ENCODE measurements at places on chromosomes 5 and 9.

DNA sequence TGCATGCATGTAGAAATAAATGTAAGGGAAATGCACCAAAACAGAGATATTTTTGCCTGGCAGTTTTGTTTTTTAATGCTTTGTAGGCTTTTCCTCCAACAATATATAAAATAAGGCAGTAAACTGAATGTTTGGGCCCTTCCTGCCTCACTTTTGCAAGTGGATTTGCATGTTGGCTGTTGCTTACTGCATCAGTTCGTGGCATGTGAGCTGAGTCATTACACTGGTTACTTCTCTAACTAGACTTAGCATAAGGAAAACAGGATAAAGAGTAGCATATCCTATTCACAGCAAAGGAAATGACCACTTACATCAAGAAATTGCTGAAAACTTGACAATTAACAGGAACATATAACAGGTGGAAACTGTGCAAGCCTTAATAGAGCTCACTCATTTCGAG lies 113.4 kb downstream of the TLE1 start:
- H3K27ac ChIP-seq: no peak overlapping the region
- no peak overlapping the region for H3K4me3 ChIP-seq
- DNase-seq: no peak
- peaks cover 12% of the 10 kb centered on the region for H3K4me1 ChIP-seq

- no peak for DNase-seq
- H3K27me3 ChIP-seq: peaks cover 3% of the 10 kb centered on the region
- no peak overlapping the region for H3K27ac ChIP-seq
- H3K4me1 ChIP-seq: peaks cover 6% of the 10 kb centered on the region
These were observed 120.1 kb downstream of the SNX18 start for GRCh38 chr5:54637654-54638053.

GRCh38 chr9:129826344-129826743 lies 2.4 kb upstream of the TOR1A start:
- no peak overlapping the region for H3K4me3 ChIP-seq
- H3K4me1 ChIP-seq: peaks cover 6% of the 10 kb centered on the region
- DNase-seq: no peak
- no peak overlapping the region for H3K27ac ChIP-seq
- H3K36me3 ChIP-seq: no peaks in the 10 kb centered on the region

GRCh38 chr5:68290847-68291246 lies 75.3 kb downstream of the PIK3R1 start:
- peak overlapping the region; percentile 57 for H3K27ac ChIP-seq
- no peak for DNase-seq
- peaks cover 40% of the 10 kb centered on the region for H3K4me1 ChIP-seq
- peak overlapping the region; percentile 68 for H3K4me3 ChIP-seq
- no peaks in the 10 kb centered on the region for H3K27me3 ChIP-seq

DNA sequence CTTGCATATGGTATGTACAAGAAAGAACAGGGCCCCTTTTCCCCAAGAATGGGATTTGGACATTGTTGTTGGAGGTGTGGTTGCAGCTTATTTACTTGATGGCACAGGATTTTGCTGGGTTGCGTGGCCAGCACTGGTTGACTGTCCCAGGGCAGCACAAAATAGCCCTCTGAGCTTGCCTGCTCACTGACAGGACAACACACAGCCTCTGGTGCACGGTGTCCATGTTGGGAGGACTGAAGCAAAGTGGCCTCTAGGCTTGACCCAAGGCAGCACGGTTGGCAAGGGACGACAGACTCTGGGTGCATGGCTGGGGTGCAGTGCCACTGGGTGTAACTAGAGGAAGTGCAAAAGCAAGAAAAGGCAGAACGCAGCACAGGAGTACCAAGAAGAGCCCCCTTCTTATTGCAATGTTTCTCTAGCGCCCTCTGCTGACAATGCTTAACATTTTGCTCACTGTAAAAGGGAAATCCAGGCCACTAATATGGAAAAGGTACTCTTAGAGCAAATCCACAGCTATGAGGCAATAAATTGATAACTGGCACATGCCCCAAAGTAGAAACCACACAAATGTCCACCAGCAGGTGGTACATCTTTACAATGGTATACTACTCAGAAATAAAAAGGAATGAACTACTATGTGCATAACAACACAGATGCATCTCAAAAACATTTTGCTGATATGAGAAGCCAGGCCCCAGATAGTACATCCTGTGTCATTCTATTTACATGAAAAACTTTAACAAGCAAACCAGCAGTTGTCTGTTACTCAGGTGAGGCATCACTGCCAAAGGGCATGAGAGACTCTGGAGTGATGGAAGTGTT lies 47.4 kb upstream of the BARX1 start:
- H3K27ac ChIP-seq: no peak overlapping the region
- no peaks in the 10 kb centered on the region for H3K27me3 ChIP-seq
- DNase-seq: no peak
- H3K4me1 ChIP-seq: no peaks in the 10 kb centered on the region

GRCh38 chr9:8680157-8680556 lies 880.6 kb upstream of the DMAC1 start:
- H3K4me1 ChIP-seq: peaks cover 49% of the 10 kb centered on the region
- no peaks in the 10 kb centered on the region for H3K36me3 ChIP-seq
- no peak for DNase-seq

GRCh38 chr9:94644543-94644942 lies 5.2 kb upstream of the FBP1 start:
- H3K27ac ChIP-seq: no peak overlapping the region
- no peak overlapping the region for H3K4me3 ChIP-seq
- peaks cover 11% of the 10 kb centered on the region for H3K27me3 ChIP-seq
- peaks cover 2% of the 10 kb centered on the region for H3K4me1 ChIP-seq

DNA sequence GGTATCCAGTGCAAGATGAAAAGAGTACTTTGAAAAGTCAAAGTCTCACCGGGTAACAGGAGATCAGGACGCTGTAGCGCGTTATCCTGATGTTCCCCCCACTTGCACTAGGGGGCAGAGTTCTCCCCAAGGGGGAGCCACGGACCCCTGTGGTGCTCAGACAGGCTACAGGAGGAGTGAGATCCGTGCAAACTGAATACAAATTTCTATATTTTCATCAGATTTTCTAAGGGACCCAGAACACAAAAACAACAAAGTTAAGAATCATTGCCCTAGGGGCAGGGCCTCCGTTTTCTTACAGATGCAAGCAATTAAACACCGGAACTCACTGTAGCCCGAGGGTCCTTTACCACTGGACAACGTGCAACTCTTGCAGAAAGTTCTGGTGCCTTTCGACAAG lies 2.0 kb downstream of the MYO10 start:
- peaks cover 3% of the 10 kb centered on the region for H3K27me3 ChIP-seq
- peaks cover 17% of the 10 kb centered on the region for H3K4me1 ChIP-seq
- DNase-seq: peak; percentile 85
- peak overlapping the region; percentile 83 for H3K4me3 ChIP-seq
- no peak overlapping the region for H3K27ac ChIP-seq

- H3K4me3 ChIP-seq: no peak overlapping the region
- H3K4me1 ChIP-seq: peaks cover 5% of the 10 kb centered on the region
- H3K27me3 ChIP-seq: peaks cover 2% of the 10 kb centered on the region
- H3K27ac ChIP-seq: no peak overlapping the region
- DNase-seq: no peak
These were observed 156.4 kb upstream of the FTMT start for GRCh38 chr5:121695307-121695706.

GRCh38 chr9:119639287-119639955 lies 270.2 kb upstream of the BRINP1 start:
- H3K27me3 ChIP-seq: no peaks in the 10 kb centered on the region
- H3K4me3 ChIP-seq: no peak overlapping the region
- no peak for DNase-seq
- no peak overlapping the region for H3K27ac ChIP-seq

GRCh38 chr9:109745335-109746283 lies 34.4 kb upstream of the PALM2AKAP2 start:
- H3K4me1 ChIP-seq: peaks cover 15% of the 10 kb centered on the region
- no peaks in the 10 kb centered on the region for H3K36me3 ChIP-seq
- DNase-seq: peak; percentile 41
- no peaks in the 10 kb centered on the region for H3K27me3 ChIP-seq
- H3K4me3 ChIP-seq: peak overlapping the region; percentile 31

GRCh38 chr9:6198251-6198650 lies 17.4 kb upstream of the IL33 start:
- no peak overlapping the region for H3K27ac ChIP-seq
- H3K4me1 ChIP-seq: no peaks in the 10 kb centered on the region
- H3K36me3 ChIP-seq: no peaks in the 10 kb centered on the region
- DNase-seq: no peak
- no peaks in the 10 kb centered on the region for H3K27me3 ChIP-seq
- H3K4me3 ChIP-seq: no peak overlapping the region

DNA sequence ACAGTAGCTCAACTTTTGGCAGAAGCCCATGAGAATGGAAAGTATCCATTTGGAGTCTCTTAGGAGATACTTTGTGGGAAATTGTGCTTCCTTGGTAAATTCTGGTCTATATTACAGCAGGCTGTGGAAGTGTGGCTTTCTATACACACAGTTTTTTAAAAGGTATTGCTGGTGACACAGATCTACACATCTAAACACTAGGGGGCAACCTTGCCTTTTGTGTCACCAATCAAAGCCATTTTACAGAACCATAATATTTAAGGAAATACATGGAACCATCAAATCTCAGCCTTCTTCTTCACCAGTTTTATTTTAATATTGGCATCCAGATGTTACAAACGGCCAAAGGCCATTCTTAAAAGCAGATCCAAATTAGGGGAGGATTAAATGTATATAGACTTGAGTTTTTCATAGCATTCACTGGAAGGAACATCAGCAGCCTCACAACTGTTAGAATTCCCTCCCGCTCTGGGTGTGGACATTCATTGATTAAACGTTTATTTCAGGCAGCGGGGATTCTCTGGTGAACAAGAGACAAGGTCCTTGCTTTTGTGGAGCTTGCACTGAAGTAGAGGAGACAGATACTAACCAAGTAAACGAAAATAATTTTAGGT lies 132.4 kb upstream of the EPB41L4A start:
- peaks cover 19% of the 10 kb centered on the region for H3K4me1 ChIP-seq
- H3K27ac ChIP-seq: no peak overlapping the region
- H3K36me3 ChIP-seq: no peaks in the 10 kb centered on the region
- H3K4me3 ChIP-seq: no peak overlapping the region
- DNase-seq: no peak
